Activated CD4-positive, alpha-beta T cell treated with anti-CD3 and anti-CD28 coated beads for 48 hours (primary cell): ENCODE measurements at places on chromosomes 5 and 9.

DNA sequence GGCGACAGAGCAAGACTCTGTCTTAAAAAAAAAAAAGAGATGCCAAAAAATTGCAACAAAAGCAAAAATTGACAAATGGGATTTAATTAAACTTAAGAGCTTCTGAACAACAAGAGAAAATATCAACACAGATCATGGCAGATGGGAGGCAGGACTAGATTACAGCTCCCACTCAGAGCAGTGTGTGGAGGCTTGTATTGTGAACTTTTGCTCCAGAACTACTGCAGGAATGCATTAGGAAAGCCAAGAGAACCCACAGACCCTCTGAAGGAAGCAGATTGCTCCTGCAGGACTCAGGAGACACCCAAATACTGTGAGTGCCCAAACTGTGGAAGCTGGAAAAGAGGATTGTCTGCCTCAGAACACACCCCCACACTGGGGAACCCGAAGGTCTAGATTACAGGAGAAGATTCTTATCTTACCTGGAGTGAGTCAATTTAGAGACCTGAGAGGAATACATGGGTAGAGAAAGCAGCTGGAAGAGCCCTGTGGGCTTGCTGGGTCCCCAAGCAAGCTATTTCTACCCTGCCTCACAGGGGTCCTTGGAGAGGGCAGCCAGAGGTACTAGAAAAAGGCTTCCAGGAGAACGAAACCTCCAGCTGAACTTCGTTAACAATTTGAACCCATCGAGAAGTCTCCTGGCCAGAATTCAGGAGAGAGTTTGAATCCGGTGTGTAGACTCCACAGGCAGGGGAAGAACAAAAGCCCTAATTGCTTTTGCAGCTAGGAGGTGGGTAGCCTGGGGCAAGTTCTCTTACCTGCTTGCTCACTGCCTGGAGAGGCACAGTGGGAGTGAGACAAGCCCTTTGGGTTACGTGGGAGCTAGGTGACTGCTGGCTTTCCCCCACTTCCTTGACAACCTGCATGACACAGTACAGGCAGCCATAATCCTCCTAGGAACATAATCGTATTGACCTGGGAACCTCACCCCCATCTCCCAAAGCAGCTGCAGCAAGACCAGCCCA, 593.4 kb upstream of the RGMB start:
- no peak for DNase-seq

- no peak for DNase-seq
Measured at GRCh38 chr9:136433849-136434579, 5.6 kb downstream of the INPP5E start.

GRCh38 chr9:10562581-10563343, 50.0 kb downstream of the PTPRD start:
- DNase-seq, result no peak

GRCh38 chr9:72044095-72044494, 16.3 kb downstream of the C9orf57 start:
- DNase-seq, result no peak

DNA sequence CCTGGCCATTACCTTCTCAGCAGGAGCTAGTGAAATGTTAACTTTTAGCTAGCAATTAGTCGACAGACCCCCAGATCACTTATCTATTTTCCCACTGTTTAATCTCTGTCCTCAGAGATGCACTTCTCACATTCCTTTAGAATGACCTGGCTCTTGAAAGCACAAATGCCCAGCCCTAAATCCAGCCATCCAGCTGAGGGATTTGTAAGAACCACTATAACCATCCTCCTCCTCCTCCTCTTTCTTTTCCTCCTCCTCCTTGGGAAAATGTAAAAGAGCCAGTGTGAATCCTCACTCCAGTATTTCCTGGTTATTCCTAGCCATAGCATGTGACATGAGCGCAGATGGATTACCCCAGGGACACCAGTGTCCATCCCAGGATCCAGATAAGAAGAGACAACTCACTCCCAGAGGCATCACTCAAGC, 124.3 kb downstream of the ENC1 start:
- no peak for DNase-seq

DNA sequence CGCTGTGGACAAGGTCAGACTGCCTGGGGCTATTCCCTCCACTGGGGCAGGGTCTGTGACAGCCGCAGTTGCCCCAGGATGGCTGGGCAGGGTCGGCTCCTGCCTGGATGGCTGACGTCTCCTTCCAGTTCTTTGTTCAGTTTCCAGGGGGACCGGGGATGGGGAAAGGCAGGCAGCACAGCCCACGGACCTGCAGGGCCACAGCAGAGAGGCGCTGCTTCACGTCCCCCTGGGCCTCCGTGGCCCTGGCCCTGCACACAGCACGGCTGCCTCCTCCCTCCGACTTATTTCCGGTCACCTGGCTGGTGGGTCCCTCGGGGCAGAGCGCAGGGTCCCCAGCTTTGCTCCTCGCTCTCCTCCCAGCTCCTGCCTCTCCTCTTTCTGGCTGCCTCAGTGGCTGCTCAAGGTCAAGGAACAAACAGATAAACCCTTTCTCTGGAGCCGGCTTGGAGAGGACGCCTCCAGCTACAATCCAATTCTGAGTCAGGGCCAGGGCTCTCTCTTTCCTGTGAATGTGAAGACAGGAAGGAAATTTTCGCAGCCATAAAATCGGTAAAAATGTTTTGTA, 169.7 kb downstream of the C9orf50 start:
- DNase-seq, result no peak

GRCh38 chr9:137268538-137269201, 8.9 kb upstream of the TOR4A start:
- DNase-seq, result no peak

- no peak for DNase-seq
Measured at GRCh38 chr9:134130503-134131375, 5.1 kb upstream of the WDR5 start.

- DNase-seq, result no peak
Measured at GRCh38 chr9:69768716-69769115, 8.9 kb upstream of the PTAR1 start.

DNA sequence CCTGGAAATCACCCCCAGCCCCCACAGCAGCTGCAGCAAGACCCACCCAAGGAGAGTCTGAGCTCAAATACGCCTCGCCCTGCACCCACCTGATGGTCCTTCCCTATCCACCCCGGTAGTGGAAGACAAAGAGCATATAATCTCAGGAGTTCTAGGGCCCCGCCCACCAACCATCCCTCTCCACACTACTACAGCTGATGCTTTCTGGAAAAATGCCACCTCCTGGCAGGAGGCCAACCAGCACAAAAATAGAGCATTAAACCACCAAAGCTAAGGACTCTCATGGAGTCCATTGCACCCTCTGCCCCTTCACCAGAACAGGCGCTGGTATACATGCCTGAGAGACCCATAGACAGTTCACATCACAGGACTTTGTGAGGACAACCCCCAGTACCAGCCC, 22.5 kb upstream of the NIPSNAP3A start:
- DNase-seq, result no peak

DNA sequence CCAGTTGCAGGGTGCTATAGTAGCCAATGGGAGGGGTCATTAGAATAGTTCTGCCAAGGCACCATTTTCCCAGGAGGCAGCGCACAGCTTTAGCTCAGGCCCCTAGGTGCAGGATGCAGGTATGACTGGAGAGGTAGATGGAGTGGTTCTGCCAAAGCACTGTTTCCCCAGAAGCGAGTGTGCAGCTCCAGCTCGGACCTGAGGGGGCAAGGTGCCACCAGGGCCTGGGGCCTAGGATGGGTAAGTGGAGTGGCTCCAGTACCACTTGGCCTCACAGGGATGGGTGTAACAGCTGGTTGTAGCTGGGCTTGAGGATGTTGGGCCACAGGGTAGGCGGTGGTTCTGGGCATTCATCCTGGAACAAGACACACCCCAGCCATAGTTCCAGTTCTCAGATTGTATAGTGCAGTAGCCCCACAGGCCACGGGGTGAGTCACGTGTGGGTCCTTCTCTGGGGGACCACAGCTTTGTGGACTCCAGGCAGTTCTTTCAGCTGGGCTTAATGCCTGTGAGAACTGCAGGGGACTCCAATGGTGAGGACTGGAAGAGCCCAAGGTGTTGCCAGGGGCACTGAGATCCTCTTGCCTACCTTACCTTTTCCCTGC, 185.5 kb upstream of the ANKH start:
- DNase-seq, result no peak

- DNase-seq, result no peak
Measured at GRCh38 chr9:120718316-120718715, 4.0 kb upstream of the MEGF9 start.

- DNase-seq, result no peak
Measured at GRCh38 chr5:169216866-169217265, 84.1 kb downstream of the SLIT3 start.

- no peak for DNase-seq
Measured at GRCh38 chr5:60700416-60700757, 421 bp upstream of the DEPDC1B start.

DNA sequence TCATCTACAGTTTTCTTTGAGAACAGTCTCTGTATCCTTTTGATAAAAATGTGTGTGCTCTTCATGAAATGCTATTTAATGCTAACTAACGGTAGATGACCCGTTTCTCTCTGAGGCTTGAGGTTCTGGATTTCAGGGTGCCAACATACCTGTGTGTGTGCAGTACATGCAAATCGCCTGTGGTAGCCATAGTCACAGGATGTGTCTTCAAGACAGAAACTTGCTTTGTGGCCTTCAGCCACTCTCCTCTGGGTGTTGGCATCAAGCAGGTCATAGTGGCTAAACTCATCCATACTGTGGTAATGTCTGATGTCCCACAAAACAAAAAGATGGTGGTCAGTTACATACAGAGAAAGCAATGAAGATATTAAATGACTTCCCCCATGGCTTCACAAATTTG, 4.2 kb downstream of the LOX start:
- DNase-seq, result no peak

DNA sequence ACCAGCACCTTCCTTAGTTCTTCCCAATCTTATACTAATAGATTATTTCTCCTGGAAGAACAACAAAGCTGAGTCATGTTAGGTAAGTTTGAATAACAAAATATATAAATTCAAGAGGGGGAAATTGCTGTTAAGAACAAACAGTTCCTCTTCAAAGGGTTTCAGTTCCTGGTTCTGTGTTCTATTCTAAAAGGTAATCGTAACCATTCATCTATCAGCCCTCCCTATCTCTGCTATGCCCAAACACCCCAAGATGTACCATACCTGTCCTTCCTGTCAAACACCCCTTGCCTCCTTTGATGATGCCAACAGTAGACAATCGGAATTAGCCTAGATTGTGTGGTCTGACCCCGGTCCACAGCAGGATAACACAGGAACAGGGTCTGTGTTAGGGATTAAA, 4.2 kb upstream of the RNF180 start:
- no peak for DNase-seq

GRCh38 chr5:137716337-137716736, 19.6 kb downstream of the KLHL3 start:
- no peak for DNase-seq
